ENCODE measurements at places on chromosomes 7 and 10.

DNA sequence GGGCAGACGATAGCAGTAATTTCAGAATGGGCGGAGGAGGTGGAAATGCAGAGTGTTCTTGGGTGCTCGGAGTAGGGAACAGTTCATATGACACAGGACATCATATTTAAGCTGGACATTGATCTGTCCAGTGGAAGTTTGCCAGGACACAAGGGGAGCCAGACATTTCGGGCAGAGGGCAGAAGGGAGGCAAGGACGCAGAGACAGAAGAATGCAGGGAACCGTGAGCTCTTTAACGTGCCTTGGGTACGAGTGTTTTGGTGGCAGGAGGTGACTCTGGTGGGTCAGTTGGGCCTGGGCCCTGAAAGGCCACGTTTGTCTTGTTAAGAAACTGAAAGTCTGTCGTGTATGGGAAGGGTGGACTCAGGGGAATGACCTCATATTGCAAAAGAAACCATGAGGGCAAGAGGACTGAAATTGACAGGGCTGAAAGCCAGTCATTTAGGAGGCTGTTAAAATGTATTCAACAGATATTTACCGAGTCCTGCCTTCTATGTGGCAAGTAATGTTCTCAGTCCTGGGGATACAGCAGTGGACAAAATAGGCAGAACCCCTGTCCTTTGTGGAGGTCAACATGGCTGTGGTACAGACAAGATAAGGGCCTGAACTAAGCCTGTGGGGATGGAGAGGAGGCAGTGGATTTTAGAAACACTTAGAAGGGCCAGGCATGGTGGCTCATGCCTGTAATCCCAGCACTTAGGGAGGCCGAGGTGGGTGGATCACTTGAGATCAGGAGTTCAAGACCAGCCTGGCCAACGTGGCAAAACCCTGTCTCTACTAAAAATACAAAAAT is 2.2 kb downstream of the OPTN start:
- DNase-seq, result no peak

- peak; percentile 37 for DNase-seq
These were observed 81.6 kb downstream of the ARMH3 start for GRCh38 chr10:101974091-101974971.

DNA sequence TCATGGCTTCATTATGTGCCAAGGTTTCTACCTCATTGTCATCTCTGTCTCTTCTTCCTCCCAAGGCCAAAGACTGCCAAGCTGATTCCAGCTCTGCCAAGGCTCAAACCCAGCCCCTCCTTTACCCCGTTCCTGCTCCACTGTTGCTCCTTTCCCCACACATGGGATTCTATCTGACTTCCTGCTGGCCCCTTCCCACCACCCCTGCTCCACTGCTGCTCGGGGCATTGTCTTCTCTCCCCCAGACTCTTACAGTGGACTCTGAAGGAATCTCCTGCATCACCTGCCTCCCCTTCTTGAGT is 86.3 kb downstream of the COBL start:
- no peak for DNase-seq

GRCh38 chr10:68561865-68562649 is 1.9 kb downstream of the TET1 start:
- DNase-seq, result no peak

DNA sequence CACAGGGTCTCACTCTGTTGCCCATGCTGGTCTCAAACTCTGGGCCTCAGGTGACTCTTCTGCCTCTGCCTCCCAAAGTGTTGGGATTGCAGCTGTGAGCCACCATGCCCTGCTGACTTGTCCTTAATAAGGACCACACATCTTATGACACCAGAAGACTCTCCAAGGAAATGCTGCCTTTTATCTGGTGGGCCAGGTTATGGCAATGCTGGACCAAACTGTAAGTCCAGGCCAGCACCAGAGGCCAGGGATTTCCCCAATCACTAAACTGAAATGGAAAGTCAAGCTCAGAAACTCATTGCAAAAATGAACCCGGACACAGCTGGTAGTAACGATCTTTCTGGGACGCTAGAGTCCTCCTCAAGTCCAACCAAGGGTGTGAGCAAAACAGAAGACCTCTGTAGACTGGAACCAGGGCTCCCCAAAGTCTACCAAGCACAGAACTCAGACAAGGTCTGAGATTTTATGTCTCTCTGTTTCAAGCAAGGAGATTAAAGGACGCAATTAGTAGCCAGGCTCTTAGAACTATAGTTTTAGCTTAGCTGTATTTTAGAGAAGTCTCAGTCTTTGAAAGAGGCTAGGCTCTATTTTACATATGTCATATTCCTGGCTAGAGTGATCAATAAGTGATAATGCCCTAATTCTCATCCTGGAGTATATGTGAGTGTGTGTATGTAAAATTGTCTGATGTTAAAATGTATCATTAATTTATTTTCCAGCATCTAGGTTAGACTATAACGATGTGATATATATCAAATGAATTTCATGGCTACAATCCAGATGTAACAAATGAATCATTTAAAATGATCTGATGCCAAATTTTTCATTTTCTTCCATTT is 74.0 kb upstream of the ITGB1 start:
- no peak for DNase-seq

- no peak for DNase-seq
These were observed 265.8 kb downstream of the DNAJB6 start for GRCh38 chr7:157602581-157602980.

DNA sequence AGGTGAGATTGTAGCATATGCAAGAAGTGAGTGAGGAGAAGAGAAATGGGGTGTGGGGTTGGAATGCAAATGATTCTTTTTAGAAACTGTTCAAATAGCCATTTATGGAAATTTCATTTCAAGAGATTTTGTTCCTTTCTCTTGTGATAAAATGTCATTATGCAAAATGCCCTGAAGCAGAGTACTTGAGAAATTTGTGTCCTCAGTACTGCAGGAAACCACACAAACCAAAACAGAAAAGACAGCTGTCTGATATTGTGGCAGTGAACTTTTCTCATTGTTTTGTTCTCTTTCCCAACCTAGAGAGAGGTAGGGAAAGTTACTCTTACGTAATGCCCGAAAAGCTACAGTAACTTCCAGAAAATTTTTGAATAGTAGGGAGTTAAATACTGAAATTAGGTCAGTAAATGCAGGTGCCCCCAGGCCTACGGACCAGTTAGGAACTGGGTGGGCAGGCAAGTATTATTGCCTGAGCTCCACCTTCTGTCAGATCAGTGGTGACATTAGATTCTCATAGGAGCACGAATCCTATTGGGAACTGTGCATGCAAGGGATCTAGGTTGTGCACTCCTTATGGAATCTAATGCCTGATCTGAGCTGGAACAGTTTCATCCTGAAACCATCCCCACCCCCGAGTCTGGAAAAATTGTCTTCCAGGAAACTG is 34.0 kb downstream of the DLD start:
- DNase-seq, result peak; percentile 72

GRCh38 chr10:110265573-110266193 is 39.0 kb downstream of the SMNDC1 start:
- DNase-seq, result no peak

DNA sequence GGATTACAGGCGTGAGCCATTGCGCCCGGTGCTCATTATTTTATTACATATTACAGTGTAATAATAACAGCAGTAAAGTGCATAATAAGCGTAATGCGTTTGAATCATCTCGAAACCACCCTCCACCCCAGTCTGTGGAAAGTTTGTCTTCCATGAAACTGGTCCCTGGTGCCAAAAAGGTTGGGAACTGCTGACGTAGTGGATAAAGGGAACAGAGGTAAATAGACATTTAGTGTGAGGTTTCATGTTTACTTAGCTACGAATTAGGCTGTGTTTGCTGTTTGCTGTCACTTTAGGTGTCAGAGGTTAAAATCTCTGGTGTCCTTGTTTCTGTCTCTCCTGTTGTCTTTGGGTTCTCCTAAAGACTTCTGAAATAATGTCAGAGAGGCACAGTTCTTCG is 60.3 kb upstream of the SLC39A12 start:
- no peak for DNase-seq

- DNase-seq, result no peak
These were observed 5.2 kb downstream of the MARVELD1 start for GRCh38 chr10:97718659-97719142.

DNA sequence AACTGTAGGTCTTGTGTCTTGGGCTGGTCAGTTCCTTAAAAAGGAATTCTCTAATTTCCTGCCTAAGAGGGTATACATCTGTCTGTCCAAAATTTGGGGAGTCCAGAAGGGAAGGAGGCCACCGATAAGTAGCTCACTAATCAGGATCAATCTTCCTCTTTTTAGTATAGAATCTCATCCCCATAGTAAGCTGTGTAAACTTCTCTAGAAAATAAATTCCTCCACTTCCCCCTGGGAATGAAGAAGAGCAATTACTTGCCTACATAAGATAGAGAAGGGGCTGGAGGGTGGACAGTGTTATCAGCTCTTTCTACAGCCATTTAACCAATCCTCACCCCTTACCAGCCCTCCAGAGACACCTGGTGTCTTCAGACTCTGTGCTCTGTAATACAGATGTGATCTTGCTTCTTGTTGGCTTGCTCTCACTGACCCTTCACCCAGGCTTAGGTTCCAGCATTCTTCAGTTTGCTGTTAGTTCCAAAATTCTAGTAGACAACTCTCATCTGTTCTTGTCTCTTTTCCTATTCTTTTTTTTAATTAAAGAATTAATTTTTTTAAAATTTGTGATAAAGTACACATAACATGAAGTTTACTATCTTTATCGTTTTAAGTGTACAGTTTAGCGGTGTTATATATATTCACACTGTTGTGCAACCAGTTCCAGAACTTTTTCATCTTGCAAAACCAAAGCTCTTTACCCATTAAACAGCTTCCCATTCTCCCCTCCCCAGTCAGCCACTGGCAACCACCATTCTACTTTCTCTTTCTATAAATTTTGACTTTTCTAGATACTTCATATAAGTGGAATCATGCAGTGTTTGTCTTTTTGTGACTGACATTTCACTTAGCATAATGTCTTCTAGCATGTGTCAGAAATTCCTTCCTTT is 6.5 kb upstream of the PRKAR2B start:
- no peak for DNase-seq

- no peak for DNase-seq
These were observed 7.8 kb upstream of the HERC4 start for GRCh38 chr10:68082872-68083271.

GRCh38 chr10:131575877-131576276 is 264.4 kb upstream of the TCERG1L start:
- DNase-seq, result no peak

- no peak for DNase-seq
These were observed 48.4 kb downstream of the FRMD4A start for GRCh38 chr10:14282276-14282675.

DNA sequence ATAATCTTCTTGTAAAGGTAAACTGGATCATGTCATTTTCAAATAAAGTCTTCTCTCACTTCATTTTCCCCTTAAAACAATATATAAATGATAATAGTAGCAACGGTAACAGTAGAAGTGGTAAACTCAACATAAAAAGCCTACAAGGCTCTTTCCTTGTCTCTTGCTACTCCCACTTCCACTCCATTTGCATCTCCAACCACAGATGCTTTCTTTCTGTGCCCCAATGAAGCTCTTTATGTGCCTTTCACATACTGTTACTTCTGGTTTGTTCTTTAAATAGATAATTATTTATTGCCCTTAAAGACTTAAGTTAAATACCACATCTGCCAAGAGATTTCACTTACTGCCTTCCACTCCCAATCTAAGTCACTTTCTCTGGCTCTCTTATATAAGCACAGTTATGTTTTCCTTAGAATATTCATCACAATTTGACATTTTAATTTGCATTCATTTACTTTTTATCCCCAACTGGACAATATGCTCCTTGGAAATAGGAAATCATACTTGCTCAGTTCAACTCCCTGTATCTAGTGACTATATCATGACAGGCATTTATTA is 149.9 kb downstream of the CRPPA start:
- no peak for DNase-seq

DNA sequence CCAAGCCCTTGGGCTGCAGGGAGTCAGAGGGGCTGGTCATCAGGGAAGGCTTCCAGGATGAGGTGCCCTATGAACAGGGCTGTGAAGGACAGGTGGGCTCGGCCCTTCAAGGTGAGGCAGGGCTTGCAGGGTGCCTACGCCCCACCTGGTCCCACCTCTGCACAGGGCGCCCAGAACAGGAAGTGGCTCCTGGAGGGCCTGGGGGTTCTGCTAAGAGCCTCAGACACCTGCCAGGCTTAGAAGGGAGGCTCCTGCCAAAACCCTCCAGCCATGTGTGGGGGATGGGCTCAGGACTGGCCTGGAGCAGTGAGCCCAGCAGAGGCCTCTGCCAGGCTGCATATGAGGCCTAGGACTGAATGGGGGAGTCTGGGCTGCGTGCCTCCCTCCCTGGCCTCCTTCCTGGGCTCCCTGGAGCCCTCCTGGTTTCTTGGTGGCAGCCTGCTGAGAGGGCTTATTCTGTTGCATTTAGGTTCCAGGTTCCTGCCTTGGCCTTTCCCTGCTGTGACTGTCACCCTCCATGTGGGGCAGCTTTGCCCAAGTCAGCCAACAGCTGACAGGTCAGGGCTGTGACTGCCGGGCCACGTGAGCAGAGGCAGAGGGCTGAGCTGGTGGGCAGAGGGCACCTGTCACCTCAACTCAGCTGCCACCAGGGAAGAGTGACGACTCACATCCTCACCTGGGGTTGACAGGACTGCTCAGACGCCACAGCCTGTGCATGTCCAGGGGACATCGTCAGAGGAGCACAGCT is 45.2 kb upstream of the MSMB start:
- DNase-seq, result peak; percentile 37

- DNase-seq, result peak; percentile 22
These were observed 60.4 kb downstream of the ADD3 start for GRCh38 chr10:110067960-110068770.

DNA sequence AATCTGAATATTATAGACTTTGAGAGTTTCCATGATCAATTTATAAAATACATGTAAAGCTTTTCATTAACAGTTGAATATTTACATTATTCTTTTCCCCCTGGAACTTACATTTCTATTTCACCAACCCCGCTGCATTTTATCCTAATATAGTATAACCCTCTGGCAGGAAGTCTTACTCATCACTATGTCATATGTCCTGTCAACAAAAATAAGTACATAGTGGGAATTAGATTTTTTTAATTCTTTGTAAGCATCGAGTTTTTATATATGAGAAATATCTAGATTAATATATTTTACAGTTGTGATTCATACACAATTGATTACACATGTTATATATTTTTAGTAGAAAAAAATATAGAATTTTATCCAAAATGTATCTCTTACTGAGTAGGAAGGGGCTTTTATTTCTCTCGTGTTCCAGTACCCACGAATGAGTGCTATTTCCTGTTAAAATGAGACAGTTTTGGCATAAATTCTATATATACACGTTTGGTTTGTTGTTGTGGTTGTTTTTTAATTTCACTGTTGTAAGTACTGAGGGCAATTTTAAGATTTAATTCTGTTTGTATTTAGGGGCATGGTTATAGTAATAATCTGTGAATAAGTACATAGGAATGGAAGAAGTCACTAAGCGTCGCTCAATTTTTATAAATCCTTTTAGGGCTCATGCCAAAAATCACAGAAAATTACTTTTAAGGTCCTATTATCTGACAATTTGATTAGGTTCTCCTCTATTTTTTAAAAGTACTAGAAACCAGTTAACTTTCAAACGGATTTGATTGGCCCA is 87.1 kb downstream of the HECW1 start:
- no peak for DNase-seq

DNA sequence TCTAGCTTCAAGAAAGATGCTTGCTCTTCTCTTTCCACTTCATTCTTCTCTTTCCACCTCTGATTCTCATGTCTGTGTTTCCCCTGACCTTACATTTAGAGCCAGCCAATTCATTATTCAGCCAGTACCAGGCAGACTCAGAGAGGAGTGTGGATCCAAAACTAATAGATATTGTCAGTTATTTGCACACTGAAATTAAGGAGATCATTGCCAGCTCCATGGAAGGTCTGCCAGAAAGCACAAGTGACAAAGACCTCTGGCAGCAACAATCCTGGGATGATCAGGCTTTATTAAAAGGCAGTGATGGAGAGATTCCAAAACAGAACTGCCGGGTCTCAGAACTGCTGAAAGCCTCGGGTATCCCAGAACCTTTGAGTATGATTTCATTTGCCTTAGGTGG is 749.4 kb downstream of the XPNPEP1 start:
- no peak for DNase-seq
